ENCODE measurements at places on chromosomes 16 and 17. TPM values are rescaled to one million over a fixed set of nuclear protein-coding genes. Genes with fewer than 3 reads are reported as not detected.

CD300LF gene
- total RNA-seq = not detected

GRCh38 chr17:5485270-5486205 is at the start of gene DERL2:
TSS of gene DERL2 (minus strand) at chr17:5486178. CDS start at chr17:5486161, 17 bp downstream.
- peak; percentile 18 for DNase-seq

MMP2 gene
- total RNA-seq = 839 TPM

DNA sequence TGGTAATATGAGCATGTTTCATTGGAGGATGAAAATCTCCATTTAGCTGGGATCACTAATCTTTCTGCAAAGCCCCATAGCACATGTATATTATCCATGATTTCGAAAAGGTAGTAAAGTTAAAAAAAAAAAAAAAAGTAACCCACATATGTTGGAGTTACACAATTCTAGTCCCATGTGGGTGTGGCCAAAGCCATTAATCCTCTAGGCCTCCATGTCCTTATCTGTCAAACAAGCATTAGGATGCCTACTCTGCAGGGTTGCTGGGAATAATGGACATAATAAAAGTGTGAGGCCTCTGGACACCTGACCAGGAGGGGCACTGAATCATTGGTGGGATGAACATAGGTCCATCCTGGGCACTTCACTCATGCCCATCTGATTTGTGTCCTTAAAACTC is 29.2 kb upstream of the VAT1L start:
- DNase-seq = no peak

DNA sequence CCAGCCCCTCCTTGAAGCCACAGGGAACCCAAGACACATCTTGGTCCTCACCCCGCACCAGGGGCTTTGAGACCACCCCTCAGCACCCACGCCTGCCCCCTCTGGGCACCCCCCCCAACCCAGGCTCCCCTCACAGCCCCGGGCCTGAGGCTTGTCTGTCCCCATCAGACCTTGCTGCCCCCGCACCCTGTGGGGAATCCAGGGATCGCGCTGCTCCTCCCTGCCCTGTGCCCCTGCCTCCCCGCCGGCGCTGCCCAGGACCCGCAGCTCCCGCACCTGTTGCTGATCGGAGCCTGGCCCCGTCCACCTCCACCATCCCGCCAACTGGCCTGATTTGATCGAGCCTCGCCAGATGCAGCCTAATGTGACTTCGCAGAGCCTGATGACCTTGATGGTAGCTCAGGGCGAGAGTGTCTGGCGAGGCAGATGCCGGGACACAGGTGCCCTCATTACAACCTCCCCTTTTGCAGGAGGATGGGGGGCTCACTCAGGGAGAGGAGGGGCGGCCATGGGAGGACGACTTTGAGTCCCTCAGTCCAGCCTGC is 29.0 kb downstream of the SLC25A10 start:
- no peak for DNase-seq

PRCD gene
- total RNA-seq = 0.48 TPM

- DNase-seq = no peak
Observed at GRCh38 chr17:70159980-70160379, 9.4 kb upstream of the KCNJ2 start.

CMTM4 gene
- 20.5 TPM for total RNA-seq
